ENCODE measurements at places on chromosomes 7 and 10.

- peak; percentile 76 for DNase-seq
Observed at GRCh38 chr7:11343818-11344413, 370.2 kb downstream of the PHF14 start.

GRCh38 chr10:3676564-3676963, 108.4 kb downstream of the KLF6 start:
- DNase-seq: no peak

GRCh38 chr10:73465978-73466726, 29.7 kb downstream of the PPP3CB start:
- no peak for DNase-seq

GRCh38 chr10:75860009-75860408, 428.6 kb downstream of the LRMDA start:
- DNase-seq: no peak

GRCh38 chr10:74189999-74190421, 39.0 kb downstream of the ADK start:
- no peak for DNase-seq

GRCh38 chr7:108008240-108008639, 5.3 kb upstream of the LAMB1 start:
- no peak for DNase-seq

All from GM23338 (cell line).